ENCODE measurements at places on chromosomes 12 and 14. TPM values are rescaled to one million over a fixed set of nuclear protein-coding genes. Genes with fewer than 3 reads are reported as not detected.

- no peaks in the 10 kb centered on the region for H3K36me3 ChIP-seq
- H3K27ac ChIP-seq, result no peak overlapping the region
Observed at GRCh38 chr14:78424311-78424710, 254.1 kb downstream of the NRXN3 start.

SRRM4 gene
- not detected for total RNA-seq

DNA sequence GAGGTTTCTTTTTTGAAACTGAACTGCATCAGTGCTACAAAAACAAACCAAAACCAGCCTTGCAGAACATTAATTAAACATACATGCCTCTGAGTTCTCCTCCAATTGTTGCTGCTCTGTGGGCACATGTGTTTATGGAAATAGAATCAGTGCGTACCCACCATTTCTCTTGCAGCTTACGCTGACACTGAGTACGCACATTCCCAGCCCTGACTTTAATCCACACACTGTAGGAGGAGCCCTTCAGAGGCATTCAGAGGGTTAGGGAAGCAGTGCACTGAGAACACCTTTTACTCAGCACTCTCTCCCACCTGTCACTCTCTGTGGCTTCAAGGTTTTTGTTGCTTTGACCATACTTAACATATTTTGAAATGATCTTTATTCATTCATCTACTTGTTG lies 250.5 kb upstream of the PWP1 start:
- DNase-seq, result no peak
- no peak overlapping the region for H3K27ac ChIP-seq

RD3L gene
- total RNA-seq, result not detected

DNA sequence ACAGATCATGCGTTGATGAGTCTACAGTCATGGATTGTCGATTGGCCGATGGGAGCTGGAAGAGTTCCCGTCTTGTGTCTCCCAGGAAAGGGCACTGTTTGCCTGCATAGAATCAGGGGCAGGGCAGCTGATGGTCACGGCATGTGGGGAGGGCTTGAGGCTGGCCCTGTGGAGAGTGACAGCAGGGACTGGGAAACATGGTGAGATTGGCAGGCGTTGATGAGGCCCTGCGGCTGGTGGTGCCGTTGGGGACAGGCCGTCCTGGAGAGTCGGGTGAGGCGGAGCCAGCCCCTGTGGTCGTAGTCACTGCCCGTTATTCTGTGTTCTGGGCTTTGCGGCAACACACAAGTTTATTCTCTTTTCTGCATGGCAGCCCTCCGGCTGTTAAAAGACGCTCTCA lies 52.9 kb downstream of the TECPR2 start:
- no peak overlapping the region for H3K27ac ChIP-seq
- no peak overlapping the region for H3K4me3 ChIP-seq
- H3K36me3 ChIP-seq, result peaks cover 62% of the 10 kb centered on the region
- H3K27me3 ChIP-seq, result no peaks in the 10 kb centered on the region

PAPLN gene
- 182 TPM for total RNA-seq

All from tibial nerve (tissue), 4 donors.